Karpas-422 (cell line): ENCODE measurements at places on chromosomes 1 and 21.
A peak's percentile ranks its signal among the peaks of the same experiment; 100 is the strongest.

- no peak for DNase-seq
Observed at GRCh38 chr1:218711884-218712674, 366.9 kb downstream of the TGFB2 start.

- DNase-seq = peak; percentile 72
Observed at GRCh38 chr21:44949779-44950198, 10.0 kb downstream of the SLX9 start.

DNA sequence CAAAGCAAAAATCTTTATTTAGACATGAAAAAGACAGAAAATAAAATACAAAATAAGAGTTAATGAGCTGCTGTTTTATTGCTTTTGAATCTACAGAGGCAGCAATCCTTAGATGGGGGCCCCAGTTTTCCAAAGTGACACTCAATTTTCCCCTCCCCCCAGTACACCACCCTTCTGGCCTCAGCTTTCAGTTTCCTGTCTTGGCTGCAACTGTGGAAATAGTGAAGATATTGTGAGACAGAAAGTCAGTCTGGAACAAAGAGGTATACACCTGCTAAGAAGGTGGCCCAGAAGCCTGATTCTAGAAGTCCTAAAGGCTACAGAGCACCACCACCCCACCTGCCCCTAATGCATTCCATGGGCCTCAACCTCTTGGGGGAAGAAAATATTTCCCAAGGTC lies 1.1 kb upstream of the MTMR11 start:
- DNase-seq = no peak

DNA sequence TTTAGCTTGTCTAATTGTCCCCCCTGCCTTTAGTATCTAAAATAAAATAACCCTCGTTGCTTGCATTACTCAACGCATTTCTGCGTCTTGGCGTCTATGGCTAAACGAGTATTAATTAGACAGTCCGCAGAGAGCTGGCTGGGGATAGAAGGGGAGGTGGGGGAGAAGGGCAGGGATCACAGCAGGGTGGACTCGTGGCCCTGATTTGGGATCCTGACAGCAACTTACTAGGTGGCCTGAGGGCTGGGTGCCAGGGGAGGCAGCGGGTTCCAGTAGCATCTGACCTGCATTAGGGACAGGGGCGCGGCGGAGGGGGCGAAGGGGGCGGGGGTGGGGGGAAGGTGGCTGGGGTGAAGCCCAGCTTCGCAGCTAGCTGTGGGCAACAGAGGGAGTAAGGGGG lies 1.1 kb upstream of the BACE2 start:
- DNase-seq = no peak

DNA sequence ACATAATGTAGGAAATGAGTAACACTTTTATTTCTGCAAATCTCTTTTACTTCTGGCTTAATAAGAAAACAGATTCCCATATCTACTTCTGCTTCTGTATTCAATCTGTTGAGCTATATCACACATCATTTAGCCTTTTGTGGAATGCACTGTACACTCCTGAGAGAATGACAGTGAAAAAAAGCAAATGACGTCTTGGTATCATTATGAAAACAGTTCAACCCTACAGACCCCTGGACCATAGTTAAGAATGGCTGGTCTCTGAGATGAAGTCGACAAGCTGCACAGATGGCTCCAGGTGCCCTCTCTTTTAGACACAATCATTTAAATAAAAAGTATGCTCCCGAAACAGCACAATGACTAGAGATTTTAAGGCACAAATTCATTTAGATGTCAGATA lies 247.0 kb downstream of the RERE start:
- DNase-seq = no peak

- no peak for DNase-seq
Observed at GRCh38 chr1:194175251-194175650, 988.8 kb upstream of the B3GALT2 start.

- no peak for DNase-seq
Observed at GRCh38 chr1:22408230-22408629, 43.4 kb upstream of the ZBTB40 start.

GRCh38 chr1:23470282-23471070 lies 13.5 kb downstream of the ASAP3 start:
- no peak for DNase-seq
